ENCODE measurements at places on chromosomes 5 and 9.

- DNase-seq: no peak
Measured at GRCh38 chr5:79488775-79489174, 25.2 kb downstream of the HOMER1 start.

DNA sequence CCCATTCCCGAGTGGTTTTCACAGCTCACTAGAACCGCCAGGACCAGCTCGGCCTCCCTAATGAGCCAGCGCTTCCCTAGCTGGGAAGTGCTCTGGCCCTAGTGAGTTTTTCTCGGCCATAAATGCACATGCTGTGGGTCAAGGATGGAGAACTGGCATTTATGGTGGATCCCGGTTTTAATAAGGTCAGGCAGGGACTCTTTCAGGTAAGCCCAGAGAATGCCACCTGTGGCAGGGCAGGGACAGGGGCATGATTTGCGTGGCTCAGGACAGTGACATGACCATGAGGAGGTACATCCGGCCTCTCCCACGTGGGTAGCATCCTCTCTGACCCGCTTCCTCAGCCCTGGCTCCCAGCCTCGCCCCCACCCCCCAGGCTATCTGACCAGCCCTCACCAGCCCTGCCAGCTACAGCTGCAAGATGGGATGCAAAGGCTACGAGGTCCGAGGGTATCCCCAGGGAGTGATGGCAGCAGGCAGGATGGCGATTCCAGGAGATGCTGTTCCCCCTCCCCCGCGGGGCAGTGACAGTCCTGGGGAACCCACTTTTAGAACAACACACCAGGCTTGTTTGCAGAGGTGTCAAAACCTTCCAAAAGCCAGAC, 60.3 kb upstream of the ADAMTS2 start:
- DNase-seq: no peak

DNA sequence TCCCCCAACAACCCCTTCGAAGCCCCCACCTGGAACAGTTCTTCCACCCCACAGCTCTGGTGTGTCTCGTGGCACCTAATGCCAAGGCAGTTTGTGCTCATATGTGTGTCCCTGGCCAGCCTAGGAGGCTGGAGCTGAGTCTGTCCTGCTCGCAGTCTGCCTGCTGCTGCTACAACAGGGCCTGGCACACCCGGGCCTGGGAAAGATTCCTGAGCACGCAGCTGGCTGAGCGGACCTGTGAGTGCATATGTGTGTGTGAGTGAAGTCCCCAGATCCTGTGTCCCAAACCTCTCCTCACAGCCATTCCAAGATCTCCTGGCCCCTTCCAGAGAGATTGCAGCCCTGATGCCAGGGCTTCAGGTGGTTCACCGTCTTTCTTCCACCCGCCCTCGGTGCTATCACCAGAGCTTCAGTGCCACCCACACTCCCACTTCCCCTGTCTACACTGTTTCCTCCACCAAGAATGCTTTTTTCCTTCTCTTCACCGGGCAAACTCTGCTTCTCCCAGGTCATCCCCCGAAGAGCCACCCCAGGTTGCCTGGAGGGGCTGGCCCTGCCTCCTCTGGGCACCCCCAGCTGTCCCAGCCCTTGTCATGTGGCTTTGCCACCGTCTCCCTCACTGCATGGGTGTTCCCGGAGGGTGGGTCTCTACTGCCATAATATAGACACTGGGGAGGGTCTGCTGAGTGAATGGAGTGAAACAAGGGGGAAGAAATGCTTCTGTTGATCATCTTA, 28.4 kb downstream of the LMX1B start:
- no peak for DNase-seq

DNA sequence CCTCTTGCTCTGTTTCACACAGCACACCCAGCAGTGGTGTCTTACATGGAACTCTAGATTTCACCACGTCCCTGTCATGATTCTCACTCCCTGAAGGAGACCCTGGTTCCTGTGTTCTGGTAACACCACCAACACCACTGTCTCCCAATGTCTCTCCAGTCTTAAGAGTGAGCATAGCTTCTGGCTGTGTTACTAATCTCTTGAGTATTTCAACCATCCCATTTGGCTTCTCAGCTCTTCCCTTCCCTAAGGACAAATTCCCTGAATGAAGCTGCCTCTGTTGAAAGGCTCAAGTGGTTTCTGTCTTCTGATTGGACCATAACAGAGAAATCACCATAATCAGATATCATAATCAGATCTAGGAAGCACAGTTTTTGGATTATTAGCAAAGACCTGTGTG, 311.8 kb downstream of the DNAH5 start:
- no peak for DNase-seq

- DNase-seq: no peak
Measured at GRCh38 chr5:31268686-31269085, 75.2 kb downstream of the CDH6 start.

DNA sequence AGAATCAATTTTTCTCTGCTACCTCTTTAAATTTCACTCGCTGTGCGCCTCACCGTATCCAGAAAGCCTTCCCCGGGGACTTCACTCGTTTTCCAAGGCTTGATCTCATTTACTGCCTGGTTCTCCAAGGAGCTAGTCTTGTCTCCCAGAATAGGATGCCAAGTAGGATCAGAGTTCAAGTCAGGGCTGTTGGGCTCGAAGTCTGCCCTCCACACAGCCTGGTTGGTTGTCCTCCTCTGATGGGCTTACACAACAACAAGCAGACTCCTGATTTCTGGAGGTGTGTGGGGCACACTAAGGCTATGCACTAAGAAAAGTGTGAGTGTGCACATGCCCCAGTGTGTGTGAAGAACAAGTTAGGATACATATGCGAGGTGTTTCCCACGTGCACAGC, 14.0 kb upstream of the TNIP1 start:
- DNase-seq: no peak

- no peak for DNase-seq
Measured at GRCh38 chr5:67494186-67494855, 297.7 kb upstream of the CD180 start.

- DNase-seq: no peak
Measured at GRCh38 chr5:64765804-64766504, 2.5 kb downstream of the SREK1IP1 start.

- no peak for DNase-seq
Measured at GRCh38 chr9:36315283-36315682, 57.0 kb upstream of the GNE start.

GRCh38 chr5:110873773-110874437, 135.1 kb downstream of the SLC25A46 start:
- no peak for DNase-seq

- no peak for DNase-seq
Measured at GRCh38 chr5:37208883-37209797, 40.0 kb downstream of the CPLANE1 start.

GRCh38 chr5:119583684-119584083, 45.7 kb upstream of the FAM170A start:
- DNase-seq: no peak

- no peak for DNase-seq
Measured at GRCh38 chr5:147666419-147666818, 116.1 kb downstream of the JAKMIP2 start.

DNA sequence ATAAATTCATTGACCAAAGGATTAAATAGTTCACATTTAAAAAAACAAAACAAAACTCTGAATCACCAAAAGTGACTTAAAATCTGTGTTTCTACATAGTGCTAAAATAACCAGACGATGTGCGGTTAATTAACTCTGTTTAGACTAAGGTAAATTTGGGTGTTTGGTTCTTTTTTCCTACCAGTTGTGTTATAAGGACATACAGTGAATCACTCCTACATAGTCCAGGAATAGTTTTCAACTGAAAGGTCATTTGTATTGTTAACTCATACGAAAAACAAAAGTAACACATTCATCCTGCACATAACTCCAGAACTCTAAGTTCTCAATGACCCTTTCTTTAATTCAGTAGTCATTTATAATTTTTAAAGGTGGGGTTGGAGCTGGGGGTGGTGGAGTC, 203.7 kb downstream of the GLIS3 start:
- no peak for DNase-seq

GRCh38 chr5:88805151-88805784, 77.7 kb downstream of the MEF2C start:
- no peak for DNase-seq

DNA sequence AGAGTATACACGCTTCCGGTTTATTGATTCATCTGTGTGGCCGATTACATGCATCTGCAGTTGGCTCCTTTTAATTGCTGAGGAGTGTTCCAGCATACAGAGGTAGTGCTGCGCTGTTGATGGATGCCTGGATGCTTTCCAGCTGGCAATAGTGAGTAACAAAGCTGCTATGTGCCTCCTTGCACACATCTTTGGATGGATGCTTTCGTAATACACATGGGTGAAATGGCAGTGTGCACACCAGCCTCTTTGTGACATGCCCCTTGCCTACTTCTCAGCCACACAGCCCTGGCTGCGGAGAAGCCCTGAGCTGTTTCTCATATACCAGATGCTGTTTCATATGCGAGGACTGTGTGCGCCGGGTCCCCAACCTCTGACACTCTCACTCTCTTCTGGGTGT, 151.0 kb downstream of the GADD45G start:
- DNase-seq: no peak

DNA sequence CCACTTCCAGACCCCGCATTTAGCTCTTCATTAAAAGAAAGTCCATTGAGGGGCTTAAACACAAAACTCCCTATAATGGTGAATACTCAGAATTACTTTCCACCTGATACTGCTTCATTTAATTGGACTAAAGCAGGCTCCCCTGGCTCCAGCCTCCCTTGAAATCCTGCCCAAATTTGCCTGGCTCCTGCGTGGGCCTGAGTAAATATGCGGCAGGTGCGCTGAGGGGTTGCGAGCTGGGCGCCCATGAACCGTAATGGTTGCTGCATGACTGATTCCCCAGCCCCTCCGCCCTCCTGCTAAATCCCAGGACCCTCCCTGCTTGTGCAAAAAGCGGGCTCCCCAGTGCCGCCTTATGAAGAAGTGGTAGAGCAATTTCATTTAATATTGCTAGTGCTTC, 639.7 kb downstream of the BNC2 start:
- no peak for DNase-seq

GRCh38 chr5:124104344-124104743, 592.4 kb downstream of the CSNK1G3 start:
- DNase-seq: no peak

Measured in D721Med (cell line).